Urothelium cell line (cell line): ENCODE measurements at places on chromosomes 5 and 9.

DNA sequence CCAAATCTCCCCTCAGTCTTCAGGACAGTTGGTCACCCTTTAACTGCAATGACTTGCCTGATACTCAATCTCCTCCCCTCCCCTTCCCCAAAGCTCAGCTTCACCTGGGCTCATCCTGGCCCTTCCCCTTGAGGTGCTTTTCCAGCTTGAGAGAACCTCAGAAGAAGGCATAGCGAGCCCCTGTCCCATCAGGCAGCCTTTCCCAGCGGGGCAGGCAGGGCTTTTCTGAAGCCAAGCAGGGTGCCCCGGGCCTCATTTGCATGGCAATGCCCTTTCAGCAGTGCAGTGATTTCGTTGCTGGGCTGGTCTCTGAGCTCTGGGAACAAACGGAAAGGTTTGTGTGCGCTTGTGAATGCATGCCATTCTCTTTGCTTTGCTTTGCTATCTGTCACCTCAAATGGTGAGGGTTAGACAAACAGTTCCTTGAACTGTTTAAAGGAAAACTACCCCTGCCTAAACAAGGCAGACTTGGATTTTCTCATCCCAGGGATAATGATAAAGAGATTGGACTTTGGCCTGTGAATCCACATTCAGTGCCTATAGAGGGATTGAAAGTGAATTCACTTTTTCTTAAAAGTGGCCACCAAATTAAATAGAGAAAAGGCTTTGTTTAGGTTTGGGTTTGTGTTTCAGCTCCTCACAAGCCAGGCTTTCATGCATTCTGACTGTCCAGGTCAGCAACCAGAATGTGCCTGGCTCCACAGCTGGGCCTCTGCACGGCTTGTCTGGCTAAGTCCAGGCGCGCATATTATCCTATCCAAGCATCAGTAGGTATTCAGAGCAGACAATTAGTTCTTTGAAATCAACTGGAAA, 165.3 kb downstream of the ZNF608 start:
- no peak for DNase-seq

- no peak for DNase-seq
Measured at GRCh38 chr5:87099968-87100367, 167.7 kb upstream of the RASA1 start.

GRCh38 chr5:174293481-174293880, 248.0 kb downstream of the NSG2 start:
- DNase-seq, result no peak

DNA sequence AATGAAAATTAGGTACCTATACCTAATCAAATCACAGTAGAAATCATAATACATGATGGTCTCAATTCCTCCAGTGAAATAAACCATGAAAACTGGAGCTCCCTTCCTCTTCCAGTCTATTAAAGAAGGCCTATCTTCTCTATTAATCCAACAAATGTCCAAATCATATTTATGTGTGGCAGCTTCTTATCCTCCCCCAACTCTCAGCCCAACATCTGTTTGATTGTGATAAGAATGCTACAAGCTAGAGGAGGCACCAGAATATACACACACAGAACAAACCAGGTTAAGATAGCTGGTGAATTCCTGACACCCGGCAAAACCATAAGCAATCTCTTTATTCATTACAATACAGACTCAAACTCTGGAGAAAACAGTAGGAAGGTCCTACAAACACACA, 110.8 kb downstream of the FBXL17 start:
- DNase-seq, result no peak

DNA sequence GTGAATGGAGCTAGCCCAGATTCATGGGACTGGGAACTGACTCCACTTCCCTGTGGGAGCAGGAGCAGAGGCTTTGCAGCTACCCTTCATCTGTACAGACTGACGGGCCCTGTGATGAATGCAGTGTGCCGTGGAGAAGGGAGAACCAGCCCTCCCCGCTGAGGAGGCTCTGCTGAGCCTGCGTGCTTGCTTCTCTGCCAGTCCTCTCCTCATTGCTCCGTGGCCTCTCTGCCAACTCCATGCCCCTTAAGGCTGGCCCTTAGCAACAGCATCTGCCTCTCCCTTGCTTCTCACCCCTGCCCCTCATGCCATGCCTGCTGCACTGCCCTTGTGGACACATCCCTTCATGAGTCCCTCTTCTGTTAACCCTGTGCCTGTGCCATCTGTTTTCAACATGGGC, 53.6 kb downstream of the GADD45G start:
- no peak for DNase-seq

DNA sequence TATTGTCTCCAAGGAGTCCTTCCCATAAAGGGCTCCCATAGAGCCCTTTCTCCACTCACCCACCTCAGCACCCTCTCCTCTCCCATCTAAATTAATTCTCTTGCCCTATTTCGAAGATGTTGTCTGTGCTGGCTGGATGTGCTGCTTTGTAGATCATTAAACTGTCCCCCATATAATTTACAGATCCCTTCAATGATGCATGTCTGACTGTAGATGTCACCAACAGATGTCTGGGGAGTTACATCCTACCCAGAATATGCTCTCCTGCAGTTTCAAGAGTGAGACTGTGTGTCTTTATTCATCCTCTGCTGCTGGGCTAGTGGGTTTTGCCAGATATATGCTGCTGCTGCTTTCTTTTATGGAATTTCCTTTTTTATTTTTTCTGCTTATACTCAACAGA, 351.2 kb downstream of the MLLT3 start:
- no peak for DNase-seq

- no peak for DNase-seq
Measured at GRCh38 chr9:87113874-87114273, 166.6 kb upstream of the GAS1 start.

DNA sequence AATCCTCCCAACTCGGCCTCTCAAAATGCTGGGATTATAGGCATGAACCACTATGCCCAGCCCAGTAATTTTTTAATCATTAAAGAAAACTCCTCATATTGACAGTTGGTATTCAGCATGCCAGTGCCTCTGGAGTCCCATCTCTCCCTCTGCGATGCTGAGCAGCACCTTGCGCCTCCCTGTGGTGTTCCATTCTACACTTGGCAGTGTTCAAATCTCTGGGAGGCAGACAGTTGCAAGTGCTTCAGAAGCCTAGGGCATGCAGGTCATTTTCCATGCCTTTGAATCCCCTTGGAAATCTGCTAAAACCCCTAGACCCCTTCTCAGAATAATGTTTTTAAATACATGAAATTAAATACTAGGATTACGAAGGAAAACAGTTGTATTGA, 41.3 kb downstream of the GARNL3 start:
- no peak for DNase-seq

- DNase-seq, result no peak
Measured at GRCh38 chr5:150297934-150298595, 4.6 kb downstream of the ARSI start.

DNA sequence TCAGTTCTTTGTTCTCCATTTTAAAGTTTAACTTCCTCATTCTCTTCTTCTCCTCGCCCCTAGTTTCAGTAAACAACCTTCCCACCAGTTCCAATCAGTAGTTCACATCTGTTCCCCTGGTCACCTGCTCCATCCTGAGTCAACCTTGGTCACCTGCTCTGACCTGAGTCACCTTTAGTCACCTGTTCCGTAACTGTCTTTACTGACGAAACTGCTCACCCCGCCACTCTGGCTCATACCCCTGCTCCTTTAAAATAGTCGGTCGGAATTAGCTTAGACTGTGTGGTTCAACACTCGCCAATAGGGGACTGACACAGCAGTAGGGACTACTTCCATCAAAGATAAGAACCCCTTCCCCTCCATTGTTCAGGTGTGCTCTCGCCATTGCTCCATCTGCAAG, 76.3 kb upstream of the GPBP1 start:
- DNase-seq, result no peak

- no peak for DNase-seq
Measured at GRCh38 chr9:78678877-78679276, 382.0 kb downstream of the PSAT1 start.

DNA sequence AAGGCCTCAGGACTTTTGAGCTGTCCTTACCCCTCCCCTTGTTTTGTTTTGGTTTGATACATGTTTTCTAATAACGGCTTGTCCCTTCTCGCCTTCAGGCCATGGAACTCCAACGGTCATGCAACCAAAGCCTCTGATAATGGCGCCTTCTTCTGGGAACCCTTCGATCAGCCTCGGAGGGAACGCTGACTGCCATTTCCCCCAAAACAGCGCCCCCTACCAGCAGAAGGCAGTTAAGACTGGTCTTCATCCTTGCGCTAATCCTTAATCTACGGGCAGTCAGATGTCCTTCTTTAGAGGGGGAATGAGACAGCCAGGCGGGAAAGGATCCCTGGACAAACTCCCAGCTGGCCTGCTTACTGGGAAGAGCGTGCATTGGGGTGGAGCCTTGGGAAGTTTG, 276.6 kb downstream of the ICE1 start:
- DNase-seq, result no peak

GRCh38 chr5:93417490-93417889, 163.5 kb downstream of the NR2F1-AS1 start:
- no peak for DNase-seq

- DNase-seq, result no peak
Measured at GRCh38 chr9:118785456-118785855, 583.8 kb downstream of the BRINP1 start.

DNA sequence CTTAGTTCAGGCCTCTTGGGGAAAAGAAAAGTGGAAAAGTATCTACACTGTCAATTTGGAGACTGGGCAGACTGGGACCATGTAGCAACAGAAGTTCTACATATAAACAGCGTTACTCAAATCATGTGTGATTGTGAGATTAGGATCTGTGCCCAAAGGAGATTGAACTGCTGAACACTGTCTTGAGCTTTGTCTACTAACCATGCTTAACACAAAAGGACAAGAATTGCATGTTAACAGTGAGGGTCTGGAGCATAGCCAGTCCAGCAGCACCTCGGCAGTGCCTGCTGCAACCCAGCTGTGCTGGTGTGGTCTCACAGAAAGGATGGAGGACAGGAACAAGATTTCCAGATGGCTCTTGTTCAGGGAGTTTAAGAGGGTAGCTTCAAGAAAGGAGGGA, 5.7 kb downstream of the PAM start:
- DNase-seq, result no peak

GRCh38 chr5:161002571-161003074, 150.6 kb upstream of the ATP10B start:
- DNase-seq, result no peak

GRCh38 chr5:137575211-137575610, 76.1 kb upstream of the SPOCK1 start:
- DNase-seq, result no peak

DNA sequence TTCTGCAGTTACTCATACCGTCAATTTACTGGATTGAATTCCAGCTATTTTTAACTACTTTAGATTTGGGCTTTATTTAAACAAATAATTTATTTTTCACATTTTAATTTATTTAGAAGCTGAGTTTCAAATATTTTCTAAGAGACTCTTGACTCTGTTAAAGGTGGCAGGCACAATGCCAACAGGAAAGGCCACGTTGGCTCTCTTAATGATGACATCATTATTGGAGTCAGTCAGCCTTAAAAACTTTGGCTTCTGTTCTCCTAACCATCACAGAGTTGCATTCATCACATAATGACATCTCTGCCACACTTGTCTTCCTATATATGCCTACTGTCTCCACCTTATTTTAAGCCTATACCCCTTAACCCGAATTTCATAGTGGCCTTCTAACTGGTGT, 172.3 kb upstream of the PLPPR1 start:
- DNase-seq, result no peak

- no peak for DNase-seq
Measured at GRCh38 chr5:133399247-133399891, 213.0 kb downstream of the FSTL4 start.

GRCh38 chr5:9644630-9645029, 14.5 kb upstream of the TAS2R1 start:
- DNase-seq, result no peak

- DNase-seq, result peak; percentile 14
Measured at GRCh38 chr9:6413365-6414246, 607 bp downstream of the UHRF2 start.

- no peak for DNase-seq
Measured at GRCh38 chr5:93476251-93476742, 104.7 kb downstream of the NR2F1-AS1 start.

DNA sequence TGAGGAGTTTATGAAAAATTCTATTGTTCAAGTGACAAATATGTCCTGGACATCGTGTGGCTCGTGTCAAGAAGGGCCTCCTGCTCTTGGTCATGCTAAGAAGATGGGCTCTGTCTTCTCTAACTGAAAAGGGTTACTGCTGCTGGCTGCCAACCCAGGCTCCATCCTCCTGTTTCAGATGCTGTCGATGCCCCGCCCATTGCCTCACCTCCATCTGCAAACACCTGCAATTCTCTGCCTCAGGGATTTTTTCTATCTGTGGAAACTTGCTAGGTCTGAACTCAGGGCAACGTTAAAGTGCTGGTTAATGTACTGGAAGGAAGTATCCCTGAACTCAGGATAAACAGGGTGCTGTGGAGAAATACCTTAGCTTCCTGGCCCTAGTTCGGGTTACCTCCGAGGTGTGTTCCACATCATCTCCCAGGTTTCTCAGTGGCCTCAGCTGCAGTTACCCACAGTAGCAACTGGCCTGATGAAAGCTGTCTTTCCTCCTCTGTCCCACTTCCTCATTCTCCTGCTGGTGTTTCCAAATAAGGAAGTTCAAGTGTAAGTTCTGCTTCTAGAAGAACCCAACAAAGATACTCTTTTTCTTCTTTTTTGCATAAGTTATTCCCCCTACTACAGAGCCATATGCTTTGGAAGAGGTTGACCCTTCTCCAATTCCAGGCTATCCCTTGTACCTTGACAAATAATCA, 151.7 kb upstream of the SMIM23 start:
- DNase-seq, result no peak

DNA sequence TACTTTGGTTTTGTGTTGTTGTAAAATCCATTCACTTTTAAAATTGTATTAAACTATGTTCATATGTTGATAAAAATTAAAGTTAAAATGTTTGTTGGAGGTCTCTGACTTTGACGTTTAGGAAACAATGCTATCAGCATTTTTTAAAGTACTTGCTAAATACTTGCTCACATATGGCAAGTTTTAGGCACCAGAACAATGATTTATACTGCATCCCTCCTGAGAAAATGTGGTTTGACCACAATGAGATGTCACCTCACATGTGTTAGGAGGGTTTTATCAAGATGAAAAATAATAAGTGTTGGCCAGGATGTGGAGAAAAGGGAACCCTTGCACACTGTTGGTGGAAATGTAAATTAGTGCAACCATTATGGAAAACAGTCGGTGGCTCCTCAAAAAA, 180.8 kb downstream of the HSD17B3 start:
- DNase-seq, result no peak

DNA sequence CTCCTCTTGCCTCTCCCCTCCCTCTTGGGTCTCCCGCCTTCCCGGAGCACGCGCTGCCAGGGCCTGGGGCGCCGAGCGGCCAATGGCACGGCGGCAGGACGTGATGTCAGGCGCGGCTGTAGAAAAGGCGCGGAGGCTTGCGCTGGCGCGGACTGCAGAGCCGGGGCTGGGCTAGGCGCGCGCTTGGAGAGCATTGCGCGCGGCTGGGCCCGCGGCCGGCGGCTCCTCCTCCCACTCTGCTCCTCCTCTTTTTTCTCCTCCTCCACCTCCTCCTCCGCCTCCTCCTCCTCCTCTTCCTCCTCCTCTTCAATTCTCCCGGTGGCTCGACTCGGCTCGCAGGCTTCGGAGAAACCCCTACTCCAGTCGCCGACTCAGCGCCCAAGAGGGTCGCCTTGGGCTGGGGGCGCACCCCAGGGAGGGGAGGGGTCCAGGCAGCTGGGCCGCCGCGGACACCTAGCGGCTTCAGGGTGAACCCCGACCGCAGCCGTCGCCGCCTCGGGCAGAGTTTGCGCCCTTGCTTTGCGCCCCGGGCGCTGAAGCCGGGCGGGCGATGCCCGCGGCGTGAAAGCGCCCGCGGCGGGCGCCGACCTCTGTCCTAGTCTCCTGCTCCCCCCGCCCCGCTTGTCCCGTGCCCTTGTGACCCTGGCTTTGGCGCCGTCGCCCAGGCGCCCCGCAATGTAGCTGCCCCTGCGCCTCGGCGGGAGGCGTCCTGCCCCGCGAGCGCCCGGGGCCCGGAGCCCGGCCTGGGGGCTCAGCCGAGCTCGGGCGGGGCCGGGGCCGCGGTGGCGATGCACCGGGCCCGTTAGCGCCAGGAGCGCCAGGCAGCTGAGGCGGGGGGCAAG, at the start of gene LHX2:
TSS of gene LHX2 (plus strand) at position 309 of the 842 bp plus-strand sequence. CDS start 581 bp downstream, outside the sequence.
- DNase-seq, result no peak
